ENCODE measurements at places on chromosomes 4 and X. TPM values are rescaled to one million over a fixed set of nuclear protein-coding genes. Genes with fewer than 3 reads are reported as not detected.

GRCh38 chrX:139889760-139890159, 43.1 kb downstream of the ATP11C start:
- DNase-seq: no peak

DNA sequence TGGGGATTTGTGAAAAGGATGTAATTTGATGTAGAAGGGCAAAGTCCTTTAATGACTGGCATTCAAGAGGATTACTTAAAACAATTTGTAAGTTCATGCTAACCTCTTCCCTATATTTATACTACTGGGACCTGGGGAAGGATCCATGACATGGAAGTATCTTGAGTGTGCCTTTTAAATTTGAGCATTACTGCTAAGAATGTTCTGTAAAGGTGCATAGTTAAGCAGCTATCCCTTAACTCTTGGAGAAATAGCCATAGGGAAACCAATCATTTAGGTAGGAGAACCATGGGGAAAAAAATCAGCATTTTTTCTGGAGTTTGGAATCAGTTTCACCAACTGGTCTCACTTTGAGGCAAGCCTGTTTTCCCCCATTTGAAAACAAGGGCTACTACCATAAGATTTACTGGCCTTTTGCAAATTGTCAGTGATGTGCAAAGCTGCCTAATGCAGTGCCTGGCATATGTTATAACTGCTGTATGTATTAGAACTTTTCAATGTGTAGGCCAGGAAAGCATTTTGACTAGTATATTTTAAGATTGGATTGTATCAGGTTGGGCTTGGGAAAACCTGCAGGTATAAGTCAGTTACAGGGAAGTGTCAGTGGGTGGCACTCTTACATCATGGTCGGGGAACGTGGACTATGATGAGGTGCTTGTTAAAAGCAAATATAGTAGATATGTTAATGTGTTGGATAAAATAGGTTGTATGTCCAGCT, 72.1 kb downstream of the PRSS12 start:
- DNase-seq: no peak

GRCh38 chr4:82604522-82604921, 42.7 kb upstream of the TMEM150C start:
- DNase-seq: no peak

DNA sequence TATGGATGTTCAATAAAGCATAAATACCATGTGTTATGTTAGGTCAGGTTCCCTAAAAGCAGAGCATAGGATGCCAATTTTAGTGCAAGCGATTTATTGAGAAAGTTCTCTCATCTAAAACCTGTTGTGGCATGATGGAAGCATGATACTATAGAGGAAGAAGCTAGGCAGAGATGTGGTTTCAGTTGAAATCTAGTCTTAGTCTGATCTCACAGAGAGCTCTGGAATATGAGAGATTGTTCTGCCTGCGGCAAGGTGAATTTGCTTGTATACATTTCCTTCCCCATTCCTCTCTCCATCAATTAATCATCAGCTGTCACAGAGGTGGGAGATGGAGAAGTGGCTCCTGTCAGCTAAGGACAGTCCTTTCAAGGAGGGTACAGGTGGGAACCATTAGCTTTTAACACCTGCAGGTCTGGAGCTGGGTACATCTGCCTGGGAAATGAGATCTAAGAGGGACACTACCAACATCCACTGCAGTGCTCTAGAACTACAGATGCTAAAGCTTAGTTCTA, 252.4 kb downstream of the CFAP299 start:
- no peak for DNase-seq

GRCh38 chrX:116111934-116112595, 58.5 kb upstream of the AGTR2 start:
- DNase-seq: no peak

DNA sequence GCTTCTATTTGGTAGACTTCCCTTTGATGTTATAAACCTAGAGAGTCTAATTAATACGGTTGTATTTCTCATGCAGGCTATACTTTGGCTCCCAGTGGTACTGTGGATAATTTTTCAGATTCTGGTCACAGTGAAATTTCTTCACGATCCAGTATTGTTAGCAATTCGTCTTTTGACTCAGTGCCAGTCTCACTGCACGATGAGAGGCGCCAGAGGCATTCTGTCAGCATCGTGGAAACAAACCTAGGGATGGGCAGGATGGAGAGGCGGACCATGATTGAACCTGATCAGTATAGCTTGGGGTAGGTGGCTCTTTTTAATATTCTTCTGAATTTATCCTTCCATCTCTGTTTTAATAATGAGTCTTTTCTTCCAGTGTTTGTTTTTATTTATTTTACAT, 249.7 kb downstream of the RAPGEF2 start:
- DNase-seq: no peak

DNA sequence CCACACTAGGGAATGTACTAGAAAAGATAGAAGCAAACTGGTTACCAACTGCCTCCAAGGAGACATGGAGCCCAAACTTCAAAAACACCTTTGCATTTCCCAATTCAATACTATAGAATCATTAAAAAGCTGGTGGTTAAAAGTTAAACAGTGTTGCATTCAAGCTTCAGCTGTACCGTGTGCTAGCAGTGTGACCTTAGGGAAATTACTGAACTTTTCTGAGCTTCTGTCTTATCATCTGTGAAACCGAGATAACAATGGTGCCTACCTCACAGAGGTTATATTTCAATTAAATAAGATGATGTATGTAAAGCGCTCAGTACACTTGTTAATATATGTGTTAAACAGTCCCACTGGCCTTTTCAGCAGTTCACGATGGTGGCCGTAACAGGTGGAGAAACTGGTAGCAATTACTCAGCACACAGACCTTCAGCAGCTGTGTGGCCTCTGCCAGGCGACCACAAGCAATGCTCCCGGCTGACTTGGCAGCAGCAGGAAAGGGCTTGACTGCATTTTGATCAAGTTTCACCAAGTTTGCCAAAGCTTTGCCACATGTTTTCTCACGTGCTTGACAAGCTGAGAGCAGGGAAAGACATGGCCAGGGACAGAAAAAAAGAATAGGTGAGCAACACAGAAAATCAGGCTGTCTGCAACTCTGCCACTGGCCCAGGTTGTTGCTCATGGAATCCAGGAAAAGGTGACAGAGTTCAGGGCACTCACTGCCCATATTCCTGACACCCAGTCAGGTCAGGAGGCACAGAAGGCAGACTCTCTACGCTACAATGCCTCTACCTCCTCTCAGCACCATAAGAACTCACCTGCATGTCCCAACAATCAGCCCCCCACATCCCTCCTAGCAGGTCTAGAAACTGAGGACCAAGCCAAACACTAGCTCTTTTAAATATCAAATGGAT, 72.1 kb downstream of the PARM1 start:
- DNase-seq: no peak

- DNase-seq: no peak
These were observed 171.1 kb upstream of the PITX2 start for GRCh38 chr4:110793890-110794554.

GRCh38 chr4:179624768-179625181, 2182.5 kb upstream of the AGA start:
- DNase-seq: no peak

The EVC2 gene
- total RNA-seq: 13.2 TPM

All from sigmoid colon (tissue), 7 donors.